ENCODE measurements at places on chromosomes 13 and 19.

- no peak for DNase-seq
Measured at GRCh38 chr19:19218911-19219310, 7.2 kb downstream of the NCAN start.

- no peak for DNase-seq
Measured at GRCh38 chr13:61774903-61775302, 359.3 kb upstream of the PCDH20 start.

DNA sequence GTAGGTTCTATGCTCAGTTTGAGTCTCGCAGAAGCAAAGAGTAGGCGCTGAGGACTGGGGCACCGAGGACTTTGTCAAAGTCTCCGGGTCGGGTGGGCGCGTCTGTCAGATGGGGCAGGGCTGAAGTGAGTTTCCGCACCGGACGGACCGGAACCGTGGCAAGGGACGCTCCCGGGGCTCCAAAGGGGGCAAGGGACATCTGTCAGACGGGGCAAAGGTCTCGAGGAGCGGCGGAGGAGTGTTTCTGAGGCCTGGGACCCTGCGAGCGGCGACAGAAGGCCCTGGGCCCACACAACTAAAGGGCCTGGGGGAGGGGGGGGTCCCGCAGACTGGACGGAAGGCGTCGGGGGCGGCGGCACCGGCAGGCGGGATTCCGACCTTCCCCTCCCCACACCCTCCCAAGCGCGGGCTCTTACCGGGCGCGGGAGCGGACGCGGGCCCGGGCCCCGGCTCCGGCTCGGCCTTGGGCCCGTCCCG lies 13.3 kb upstream of the AKAP8L start:
- DNase-seq: no peak

DNA sequence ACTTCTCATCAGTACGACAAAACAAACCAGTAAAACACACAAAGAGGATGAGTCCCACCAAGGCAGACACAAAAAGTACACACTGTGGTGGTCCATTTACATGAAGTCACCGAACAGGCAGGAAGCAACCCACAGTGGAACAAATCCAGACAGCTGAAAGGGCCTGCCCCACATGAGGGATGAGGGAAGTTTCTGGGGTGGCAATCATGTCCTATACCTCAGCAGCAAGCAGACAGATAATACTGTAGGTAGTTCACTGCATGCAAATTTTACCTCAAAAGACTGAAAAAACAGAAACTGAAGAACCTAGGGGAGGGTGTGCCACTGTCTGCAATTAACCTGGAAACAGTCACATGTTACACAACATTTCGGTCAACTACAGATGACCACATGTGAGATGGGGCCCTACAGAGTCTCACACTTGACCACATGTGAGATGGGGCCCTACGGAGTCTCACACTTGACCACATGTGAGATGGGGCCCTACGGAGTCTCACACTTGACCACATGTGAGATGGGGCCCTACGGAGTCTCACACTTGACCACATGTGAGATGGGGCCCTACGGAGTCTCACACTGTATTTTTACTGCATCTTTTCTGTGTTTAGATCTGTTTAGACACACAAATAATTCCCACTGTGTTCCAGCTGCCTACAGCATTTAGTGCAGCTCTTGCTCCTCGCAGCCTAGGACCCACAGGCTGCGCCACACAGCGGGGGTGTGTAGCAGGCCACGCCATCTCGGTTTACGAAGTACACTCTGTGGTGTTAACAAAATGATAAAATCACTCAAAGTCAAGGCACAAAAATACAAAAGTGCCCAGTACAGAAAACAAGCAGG lies 22.2 kb downstream of the PCID2 start:
- no peak for DNase-seq

DNA sequence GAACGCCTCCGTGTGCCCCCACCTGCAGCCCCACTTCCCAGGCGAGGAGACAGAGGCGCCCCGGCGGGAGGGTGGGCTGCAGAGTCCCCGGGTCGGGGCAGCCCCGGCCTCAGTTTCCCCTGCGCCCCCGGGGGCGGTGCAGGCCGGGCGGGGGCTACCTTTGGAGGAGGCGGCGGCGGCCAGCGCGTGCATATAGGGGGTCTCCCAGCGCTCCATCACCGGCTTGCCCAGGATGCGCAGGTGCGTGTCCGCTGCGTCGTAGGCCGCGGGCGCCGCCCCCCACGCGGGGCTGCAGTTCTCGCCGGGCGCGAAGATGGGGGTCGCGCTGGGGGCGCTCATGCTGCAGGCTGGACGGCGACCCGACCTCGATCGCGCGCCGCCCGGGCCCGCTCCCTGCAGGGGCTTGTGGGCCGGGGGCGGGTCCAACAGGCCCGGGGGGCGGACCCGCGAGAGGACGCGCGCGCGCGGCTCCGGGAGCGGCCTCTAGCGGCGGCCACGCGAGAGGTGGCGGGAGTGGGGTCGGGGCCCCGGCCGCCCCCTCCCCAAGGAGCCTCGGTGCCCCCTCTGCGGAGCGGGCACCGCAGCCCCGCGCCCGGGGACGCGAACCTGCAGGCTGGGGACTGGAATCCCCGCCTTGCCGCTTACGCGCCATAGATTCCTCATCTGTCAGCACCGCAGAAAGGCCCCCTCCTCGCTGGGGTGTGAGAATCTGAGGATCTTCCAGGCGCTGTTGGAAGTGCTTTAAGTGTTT lies at the start of gene GAMT:
Gene GAMT (minus strand): TSS at position 405 of the 751 bp plus-strand sequence. CDS start 66 bp downstream, at position 339.
- DNase-seq: no peak

- no peak for DNase-seq
Measured at GRCh38 chr13:59300355-59301173, 863.2 kb downstream of the DIAPH3 start.
